A549 treated with CORT108297 at 1 μM for 4 hours (cell line): ENCODE measurements at places on chromosomes 3 and 15. TPM values are rescaled to one million over a fixed set of nuclear protein-coding genes. Genes with fewer than 3 reads are reported as not detected.

The RTP1 gene
- total RNA-seq = not detected in 5 replicates

The TM4SF18 gene
- 37.6 to 44.7 TPM (median 41.3 TPM) in 5 replicates for total RNA-seq

The TRIM42 gene
- total RNA-seq = not detected in 5 replicates

The A4GNT gene
- total RNA-seq = not detected in 5 replicates

The MFN1 gene
- 17.3 to 21.4 TPM (median 18.7 TPM) in 5 replicates for total RNA-seq

The GADL1 gene
- not detected in 5 replicates for total RNA-seq

The ARNT2 gene
- 14.5 to 18.7 TPM (median 17.0 TPM) in 5 replicates for total RNA-seq

The TMOD3 gene
- total RNA-seq = 39.2 to 62.1 TPM (median 49.5 TPM) in 5 replicates
